Osteocyte (in vitro differentiated cells): ENCODE measurements at places on chromosomes 11 and 22.

- DNase-seq, result no peak
These were observed 213.2 kb downstream of the TTC28 start for GRCh38 chr22:28466399-28466798.

GRCh38 chr22:47086596-47087248 is 324.3 kb downstream of the TBC1D22A start:
- peak; percentile 64 for DNase-seq

GRCh38 chr11:45577752-45578151 is 87.7 kb downstream of the CHST1 start:
- DNase-seq, result no peak

DNA sequence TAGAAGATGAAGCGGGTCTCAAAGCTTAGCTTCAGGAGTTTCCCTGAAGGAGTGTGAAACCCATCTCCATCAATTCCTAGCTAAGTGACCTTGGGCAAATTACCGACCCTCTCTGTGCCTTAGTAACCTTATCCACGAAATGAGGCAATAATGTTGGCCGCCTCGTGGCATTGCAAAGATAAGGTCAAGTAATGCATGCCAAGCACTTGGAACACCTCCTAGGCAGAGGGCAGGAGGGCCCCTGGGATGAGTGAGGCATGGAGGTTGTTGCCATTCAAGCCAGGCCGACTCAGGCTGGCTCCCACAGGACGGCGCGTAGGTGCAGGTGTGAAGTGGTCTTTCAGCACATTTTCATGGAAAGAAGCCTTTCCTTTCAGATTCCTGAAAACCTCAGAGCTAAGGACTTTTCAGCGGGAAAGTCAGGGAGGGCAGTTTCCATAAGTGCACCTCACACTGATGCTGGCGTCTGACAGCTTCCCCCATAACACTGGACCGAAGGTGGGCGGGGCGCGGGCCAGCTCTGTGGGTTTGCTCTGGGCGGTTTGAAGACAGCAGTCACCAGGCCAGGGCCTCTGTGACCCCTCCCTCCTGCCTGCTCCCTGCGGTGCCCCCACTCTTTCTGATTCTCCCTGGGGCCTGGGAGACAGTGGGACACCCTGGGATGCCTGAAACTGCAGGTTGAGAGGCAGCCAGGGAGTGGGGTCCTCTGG is 25.2 kb downstream of the RPS6KA4 start:
- DNase-seq, result no peak

DNA sequence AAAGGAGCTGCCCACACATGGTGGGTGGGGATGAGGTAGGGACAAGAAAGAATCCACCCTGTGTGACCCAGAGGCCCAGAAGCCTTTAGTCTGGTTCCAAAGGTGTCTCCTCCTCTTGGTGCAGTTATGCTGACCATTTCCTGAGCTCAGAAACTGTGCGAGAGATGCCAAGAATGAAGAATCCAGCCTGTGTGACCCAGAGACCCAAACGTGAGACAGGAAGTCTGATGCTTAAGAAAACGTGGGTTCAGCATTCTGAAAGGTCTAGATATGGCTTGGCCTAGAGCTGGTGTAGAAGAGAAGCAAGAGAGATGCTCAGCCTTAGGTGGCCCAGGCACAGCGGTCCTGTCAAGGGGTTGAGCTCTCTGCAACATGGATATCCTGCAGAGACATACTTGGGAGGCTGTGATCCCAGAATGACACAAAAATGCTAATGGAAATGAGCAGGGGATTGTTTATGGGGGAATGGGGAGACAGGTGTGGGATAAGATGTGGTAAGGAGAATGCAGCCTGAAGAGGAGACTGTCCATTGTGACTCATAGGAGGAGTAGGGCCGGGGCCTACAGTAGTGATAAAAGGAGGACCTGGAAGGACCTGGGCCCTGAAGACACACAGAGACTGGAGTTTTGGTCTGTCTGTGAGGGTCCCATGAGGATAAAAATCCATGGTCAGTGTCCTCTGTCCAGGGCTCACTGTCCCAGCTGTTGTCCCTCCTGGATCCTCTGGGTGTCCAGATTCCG is 79.0 kb downstream of the ZNF280B start:
- no peak for DNase-seq

DNA sequence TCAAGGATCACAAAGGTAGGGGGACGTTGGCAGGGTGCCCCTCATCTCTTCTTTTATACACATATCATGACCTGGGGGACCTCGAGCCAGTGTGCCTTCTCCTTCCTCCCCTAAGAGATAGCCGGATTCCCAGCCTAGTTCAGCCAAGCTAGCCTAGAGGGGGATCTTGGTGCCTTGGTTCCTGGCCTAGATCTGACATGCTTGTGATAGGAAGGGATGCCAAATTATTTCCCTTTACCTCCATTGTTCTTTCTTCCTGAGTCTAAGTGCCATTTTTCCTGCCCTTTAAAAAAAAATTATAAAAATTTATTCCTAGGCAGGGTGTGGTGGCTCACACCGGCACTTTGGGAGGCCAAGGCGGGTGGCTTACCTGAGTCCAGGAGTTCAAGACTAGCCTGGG is 7.0 kb upstream of the HINFP start:
- no peak for DNase-seq

- DNase-seq, result no peak
These were observed 39.1 kb downstream of the CASP12 start for GRCh38 chr11:104858882-104859775.

- DNase-seq, result no peak
These were observed 100.1 kb downstream of the NAT10 start for GRCh38 chr11:34205326-34206035.

DNA sequence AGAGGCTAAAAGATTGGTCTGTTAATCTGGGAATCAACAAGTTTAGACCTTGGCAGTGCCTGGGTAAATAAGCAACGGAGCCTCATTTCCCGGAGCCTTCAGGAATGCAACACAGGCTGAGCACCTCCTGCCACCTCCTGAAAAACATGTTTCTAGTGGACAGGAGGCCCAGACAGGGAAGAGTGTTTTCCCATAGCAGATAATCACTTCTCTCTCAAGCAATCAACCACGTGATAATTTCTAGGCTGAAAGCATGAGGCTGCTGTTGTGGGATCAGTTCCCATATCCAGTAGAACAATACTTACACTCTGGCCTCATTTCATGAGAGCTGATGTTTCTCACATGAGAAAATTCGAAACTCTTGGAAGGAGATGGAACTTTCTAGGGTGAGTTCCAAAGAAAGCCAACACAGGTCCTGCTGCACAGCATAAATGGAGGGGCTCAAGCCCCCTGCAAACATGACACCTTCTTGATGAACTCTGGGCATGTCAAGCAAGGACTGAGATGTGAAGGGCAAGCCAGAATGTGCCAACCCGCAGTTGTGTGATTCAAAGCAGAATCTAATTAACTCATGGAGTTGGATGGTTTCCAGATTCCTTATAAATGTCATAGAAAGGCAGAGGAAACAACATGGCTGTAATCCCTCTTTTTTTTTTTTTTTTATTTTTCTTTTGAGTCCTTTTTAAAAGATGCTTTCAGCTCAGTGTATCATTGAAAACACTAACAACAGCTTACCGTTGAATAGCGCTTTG is 228.5 kb upstream of the SESN3 start:
- DNase-seq, result no peak

GRCh38 chr11:44366741-44367140 is 56.8 kb upstream of the ALX4 start:
- no peak for DNase-seq

DNA sequence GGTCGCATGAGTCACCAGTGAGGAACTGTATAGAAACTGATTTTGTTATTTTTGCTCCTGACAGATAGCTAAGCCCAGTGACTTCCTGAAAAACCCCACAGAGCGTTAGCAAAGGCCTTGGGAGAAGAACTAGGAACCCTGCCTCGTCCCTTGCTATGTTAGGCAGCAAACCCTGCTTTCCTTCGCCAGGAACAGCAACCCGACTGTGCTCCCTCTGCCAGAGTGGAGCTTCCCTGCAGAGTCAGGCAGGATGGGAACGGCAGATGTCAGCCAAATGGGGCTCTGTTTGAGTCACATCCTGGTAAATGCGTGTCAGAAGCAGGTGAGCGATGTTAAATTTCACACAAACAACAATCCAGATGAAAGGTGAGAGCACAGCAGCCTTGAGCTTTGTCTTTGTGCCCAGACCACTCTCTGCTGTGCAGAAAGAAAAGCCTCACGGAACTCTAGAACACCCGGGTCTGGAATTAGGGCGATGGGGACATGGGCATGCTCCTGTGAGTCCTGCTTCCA is 186.6 kb downstream of the ADAMTS15 start:
- DNase-seq, result no peak

DNA sequence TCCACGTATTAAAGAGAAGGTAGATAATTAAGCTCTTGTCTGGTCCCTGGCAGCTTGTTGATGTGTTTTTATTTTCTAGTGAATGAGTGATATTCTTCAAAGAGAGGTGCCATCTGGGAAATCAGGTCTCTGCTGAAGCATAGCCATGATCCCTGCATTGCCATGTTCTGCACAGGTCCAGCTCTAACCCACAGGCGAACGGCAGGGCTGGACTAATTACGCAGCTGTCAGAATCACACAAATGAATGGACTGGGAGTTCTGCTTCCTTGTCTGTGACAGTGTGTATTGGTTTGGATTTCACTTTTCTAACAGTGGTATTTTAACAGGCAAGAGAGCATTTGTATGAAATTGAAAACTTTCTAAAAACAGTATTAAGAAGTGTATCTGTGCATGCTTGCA is 235.6 kb downstream of the FAT3 start:
- DNase-seq, result no peak

DNA sequence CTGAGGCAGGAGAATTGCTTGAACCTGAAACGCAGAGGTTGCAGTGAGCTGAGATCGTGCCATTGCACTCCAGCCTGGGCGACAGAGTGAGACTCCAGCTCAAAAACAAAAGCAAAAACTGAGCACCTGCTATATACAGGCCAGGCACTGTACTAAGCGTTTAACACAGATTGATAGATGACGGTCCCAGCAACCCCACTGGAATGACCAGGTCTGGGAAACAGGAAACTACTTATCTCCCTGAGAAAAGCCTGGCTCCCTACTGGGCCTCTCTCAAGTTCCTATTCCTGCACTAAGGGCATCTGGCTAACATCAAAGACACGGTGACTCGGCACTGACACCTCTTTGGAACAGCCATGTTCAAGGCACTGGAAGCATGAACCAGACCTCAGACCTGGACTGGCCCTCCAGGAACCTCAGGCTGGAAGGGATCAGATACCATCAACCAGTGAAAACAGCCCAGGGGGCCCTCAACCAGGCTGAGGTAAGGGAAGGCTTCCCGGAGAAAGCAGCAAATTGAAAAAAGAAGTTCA is 16.6 kb downstream of the ARAP1 start:
- no peak for DNase-seq

DNA sequence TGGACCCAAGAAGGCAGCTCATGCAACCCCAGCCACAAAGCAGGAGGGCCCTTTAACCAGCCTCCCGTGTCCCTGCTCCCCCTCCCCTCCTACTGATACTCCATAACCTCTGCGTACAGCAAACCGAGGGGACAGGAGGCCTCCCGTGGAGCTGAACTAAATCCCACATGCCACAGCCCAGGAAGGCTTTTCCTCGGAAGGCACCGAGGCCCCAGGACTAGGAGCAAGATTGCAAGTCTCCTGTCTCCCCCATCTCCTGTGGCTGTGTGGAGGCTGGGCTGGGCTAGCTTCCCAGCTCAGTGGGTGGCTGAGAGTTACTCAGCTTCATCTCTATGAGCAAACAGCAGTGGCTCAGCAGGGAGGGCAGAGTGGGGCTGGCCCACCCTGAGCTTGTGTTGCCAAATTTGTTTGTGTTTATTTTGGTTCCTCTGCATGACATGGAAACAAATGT is 62.7 kb upstream of the NECTIN1 start:
- DNase-seq, result no peak

DNA sequence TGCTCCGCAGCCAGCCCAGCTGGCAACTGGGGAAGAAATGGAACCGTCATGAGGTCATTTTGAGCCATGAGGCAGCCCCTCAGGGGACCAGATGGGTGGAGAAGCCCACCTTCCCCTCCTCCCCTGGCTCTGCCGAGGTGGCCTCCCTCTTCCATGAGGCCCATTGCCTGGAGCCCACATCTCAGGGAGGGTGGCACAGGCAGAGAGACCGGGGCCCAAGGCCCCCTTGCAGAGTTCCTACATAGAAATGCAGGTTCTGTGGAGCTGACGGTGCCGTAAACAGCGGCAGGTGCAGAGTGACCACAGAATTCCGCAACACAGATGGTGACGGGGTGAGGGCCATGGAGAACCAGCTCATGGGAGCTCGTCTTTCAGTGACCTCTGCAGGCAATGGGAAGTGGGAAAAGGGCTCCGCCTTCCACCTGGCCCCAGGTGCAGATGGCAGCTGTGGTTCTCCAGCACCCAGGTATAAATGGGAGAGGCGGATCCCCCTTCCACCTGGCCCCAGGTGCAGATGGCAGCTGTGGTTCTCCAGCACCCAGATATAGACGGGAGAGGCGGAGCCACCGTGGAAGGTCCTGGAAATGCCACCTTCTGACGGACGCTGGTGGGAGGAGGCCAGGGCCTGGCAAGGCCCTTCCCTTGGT is 765.4 kb downstream of the BRD1 start:
- DNase-seq, result no peak

GRCh38 chr22:38948181-38948940 is 9.0 kb upstream of the APOBEC3A start:
- DNase-seq, result no peak

GRCh38 chr11:1384199-1384970 is 5.3 kb upstream of the BRSK2 start:
- DNase-seq, result no peak

DNA sequence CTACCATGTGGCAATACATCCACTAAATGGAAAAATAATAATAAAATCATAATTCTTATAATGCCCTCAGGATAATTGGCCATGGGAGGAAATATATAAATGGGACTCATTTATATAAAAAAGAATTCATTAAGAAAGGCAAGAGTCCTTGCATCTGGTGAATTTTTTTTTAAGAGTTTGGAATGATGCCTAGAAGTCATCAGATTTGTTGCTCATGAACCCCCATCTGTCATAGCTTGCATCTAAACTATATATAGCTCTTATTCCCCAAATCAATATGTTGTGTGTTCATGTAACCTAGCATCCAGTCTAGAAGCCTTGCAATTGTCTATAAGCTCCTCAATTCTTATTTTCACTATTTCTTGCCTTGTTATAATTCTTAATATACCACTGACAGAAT is 75.9 kb downstream of the CADM1 start:
- no peak for DNase-seq

DNA sequence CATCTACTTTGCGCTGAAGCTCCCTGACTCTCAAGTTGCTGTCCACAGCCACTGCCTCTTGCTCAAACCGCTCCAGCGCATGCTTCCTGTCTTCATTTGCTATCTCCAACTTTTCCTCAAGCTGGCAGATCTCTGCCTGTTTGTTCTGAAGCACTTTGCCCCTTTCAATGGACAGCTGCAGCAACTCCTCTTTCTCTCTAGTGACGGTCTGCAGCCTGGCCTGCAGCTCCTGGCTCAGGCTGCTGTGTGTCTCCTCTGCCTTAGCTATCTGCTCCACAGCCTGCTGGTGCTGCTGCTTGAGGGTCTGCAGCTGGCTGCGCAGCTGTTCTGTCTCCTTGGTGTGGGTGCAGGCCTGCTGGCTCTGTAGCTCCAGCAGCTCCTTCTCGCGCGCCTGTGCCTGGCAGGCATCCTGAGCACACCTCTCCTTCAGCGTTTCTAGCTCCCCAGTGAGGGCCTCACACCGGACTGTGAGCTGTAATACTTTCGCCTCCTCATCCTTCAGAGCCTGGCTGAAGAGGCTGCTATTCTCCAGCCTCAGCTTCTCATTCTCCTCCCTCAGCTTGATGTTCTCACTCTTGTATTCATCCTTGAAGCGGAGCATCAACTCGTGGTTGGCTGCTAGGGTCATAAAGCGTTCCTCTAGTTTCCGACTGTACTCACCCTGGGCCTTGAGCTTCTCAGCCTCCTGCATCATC is 723 bp downstream of the CCDC89 start:
- no peak for DNase-seq

- no peak for DNase-seq
These were observed 133.5 kb downstream of the RBFOX2 start for GRCh38 chr22:35894937-35895708.

- no peak for DNase-seq
These were observed 10.3 kb upstream of the BIK start for GRCh38 chr22:43100225-43100624.
